ENCODE measurements at places on chromosomes 6 and 20.
A peak's percentile ranks its signal among the peaks of the same experiment; 100 is the strongest.

DNA sequence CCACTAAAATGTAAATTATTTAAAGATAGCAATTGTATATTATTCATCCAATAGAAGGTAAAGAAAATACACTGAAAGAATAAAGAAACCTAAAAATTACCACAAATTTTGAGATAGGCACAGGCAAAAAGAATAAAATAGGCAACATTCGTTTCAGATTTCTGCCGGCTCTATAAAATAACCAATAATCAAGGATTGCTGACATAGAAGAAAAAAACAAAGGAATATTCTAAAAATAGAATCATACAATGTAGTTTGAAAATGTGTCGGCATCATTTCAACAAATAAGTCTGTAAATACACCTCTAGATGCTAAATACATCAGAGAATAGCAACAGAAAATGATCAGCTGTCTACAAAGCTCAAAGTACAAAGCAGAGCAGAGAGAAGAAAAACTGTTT is 973.3 kb downstream of the EPHA7 start:
- no peak for DNase-seq

GRCh38 chr6:43120944-43121913 is 45.1 kb downstream of the PTK7 start:
- no peak for DNase-seq

DNA sequence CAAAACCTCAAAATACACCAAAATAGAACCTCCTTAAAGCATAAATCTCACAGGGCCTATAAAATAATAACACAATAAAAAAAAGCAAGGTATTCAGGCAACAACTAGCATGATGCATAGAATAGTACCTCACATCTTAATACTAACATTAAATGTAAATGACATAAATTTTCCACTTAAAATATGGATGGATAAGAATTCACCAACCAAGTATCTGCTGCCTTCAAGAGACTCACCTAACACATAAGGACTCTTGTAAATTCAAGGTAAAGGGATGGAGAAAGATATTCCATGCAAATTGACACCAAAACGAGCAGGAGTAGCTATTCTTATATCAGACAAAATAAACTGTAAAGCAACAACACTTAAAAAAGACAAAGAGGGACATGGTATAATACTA is 52.2 kb downstream of the PERP start:
- no peak for DNase-seq

GRCh38 chr6:143449714-143450452 is 612 bp downstream of the ADAT2 start:
- no peak for DNase-seq

DNA sequence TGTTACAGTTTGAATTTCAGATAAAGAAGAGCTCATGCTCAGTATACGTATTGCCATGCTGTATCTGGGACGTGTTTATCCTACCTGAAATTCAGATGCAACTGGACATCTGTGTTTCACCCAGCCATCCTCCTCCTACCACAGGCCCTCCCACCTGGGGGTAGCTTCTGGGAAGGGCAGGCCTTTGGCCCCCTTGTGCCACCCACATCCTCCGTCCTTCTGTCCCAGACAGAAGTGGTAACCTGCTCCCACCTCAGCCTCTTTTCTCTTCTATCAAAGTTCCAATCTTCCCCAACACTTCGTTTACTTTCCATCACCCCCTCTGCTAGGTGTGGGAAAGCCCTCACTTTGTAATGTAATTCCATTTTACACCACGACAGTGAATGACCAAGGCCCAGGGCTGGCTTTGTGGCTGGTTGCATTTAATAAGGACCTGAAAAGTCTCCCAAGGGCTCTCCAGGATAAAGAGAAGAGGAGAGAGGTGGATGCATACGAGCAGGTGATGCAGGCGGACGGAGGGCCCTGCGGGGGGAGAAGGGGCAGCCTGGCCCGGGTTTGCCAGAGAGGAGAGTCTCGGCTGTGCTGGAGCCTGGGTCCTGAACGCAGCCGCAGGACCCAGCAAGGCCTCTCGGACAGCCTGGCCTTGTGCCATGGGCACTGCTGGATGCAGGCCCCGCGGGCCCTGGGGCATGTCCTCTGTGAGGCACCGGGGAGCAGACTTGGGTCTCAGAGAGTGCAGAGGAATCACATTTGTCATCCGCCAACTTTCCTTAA is 98.4 kb downstream of the PSMB1 start:
- no peak for DNase-seq

DNA sequence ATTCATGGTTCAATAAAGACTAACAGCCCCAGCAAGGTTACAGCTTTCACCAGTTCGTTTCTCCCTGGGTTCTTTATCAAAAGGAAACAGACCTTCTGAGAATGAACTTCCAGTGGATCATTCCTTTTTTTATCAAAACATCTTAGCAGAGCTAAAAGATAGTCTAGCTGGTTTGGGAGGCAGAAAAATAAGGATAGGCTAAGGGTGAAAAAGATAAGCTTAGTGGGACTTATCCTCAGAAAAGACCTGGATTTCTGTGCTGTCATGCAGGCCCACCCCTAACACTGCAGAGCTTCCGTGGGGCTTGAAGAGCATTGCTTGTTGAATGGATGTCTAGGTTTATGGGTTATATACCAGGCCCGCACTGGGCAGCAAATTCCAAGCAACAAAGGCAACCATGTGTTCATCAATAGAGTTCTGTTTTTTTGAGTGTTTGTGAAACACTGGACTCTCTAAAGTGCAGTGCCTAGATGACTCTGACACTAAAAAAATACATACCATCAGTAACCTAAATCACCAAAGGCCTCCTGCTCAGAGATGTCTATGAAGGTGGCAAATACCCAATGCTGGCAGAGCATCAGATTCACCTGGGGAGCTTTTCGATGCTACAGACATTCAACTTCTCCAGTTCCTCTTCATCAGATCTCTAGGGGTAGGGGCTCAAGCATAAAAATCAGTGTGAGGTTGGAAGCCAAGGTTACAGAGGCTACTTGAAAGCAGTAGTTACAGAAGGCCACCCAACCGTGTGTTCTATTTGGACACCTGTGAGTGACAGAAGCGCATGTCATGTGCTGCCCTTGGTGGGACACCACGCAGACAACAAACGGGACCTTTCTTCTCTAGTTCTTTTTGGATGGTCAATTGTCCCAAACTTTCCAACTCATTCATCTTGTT is 53.0 kb downstream of the TNFAIP3 start:
- DNase-seq: no peak

- no peak for DNase-seq
These were observed 85.4 kb downstream of the GRIK2 start for GRCh38 chr6:101478891-101479290.

- DNase-seq: no peak
These were observed 2.4 kb upstream of the DBNDD2 start for GRCh38 chr20:45405571-45406259.

DNA sequence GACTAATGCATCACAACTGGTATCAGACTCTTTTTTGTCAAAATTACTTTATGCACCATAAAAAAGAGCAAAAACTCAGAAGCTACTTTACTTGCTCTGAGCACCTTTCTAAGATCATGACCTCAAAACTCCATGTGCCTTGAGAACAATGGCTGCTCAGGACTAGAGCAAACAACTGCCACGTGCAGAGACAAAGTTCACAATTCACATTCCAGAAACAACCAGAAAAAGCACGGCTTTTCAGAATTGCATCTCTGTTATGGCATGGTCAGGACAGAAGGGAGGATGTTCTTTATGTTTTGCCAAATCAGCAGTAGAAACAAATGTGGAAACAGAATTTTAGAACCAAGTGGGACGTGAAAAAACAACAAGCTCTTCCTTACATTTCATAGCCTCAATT is 70.5 kb downstream of the CNKSR3 start:
- no peak for DNase-seq

DNA sequence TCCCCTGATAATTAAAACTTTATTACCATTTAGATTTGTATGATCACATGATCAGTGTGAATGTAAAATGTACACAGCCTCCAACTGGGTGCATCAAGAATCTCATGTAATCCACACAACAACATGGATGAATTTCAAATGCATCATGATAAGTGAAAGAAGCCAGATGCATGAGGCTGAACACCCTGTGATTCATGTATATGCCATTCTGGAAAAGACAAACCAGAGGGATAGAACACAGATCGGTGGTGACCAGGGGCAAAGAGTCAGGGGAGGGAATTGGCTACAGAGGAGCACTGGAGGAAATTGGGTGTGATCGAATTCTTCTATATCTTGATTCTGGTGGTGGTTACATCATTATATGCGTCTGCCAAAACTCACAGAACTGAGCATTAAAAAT is 170.7 kb upstream of the SLC24A3 start:
- DNase-seq: no peak

- no peak for DNase-seq
These were observed 198.0 kb downstream of the RNF144B start for GRCh38 chr6:18585032-18585573.

DNA sequence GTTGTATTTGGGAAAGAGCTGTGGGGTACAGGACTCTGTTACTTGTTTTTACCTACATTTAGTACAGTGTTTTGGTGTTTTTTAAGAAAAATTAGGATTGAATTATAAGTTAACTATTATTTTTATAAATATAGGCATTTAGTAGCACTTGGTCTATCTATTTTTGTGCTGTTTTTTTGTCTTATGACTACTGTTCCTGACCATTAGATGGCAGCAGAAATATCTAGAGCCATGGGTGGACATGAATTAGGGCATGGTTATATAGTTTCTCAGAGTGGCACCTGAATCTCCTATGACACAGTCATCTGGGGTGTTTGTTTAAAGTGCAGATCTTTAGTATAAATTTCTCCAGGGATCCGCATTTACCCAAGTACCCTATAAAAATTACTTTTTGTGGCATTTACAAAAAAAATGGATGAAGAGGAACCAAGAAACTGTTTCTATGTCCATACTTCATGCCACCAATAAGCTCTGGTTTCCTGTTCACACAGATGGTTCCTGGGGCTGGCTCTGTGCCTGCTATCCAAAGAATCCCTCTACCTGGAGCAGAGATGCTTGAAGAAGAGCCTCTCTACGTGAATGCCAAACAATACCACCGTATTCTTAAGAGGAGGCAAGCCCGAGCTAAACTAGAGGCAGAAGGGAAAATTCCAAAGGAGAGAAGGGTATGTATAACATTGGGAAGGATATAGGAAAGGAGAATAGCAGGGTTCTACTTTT is 19.8 kb downstream of the NFYA start:
- peak; percentile 31 for DNase-seq

DNA sequence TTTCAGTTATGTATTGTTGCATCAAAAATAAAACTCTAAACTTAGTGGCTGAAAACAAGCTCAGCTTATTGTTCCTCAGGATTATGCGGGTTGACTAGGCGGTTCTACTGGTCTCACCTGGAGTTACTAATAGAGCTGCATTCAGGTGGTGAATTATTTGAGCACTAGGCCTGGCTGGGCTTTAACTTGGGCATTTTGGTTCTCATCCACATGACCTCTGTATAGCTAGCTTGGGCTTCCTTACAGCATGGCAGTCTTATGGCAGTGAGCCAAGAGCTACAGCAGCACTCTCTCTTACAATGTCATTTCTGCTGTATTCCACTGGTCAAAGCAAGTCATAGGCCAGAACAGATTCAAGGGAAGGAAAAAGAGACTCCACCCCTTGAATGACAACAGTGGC is 1.6 kb downstream of the PGBD1 start:
- DNase-seq: no peak

GRCh38 chr6:148492654-148493290 is 150.1 kb downstream of the SASH1 start:
- no peak for DNase-seq

DNA sequence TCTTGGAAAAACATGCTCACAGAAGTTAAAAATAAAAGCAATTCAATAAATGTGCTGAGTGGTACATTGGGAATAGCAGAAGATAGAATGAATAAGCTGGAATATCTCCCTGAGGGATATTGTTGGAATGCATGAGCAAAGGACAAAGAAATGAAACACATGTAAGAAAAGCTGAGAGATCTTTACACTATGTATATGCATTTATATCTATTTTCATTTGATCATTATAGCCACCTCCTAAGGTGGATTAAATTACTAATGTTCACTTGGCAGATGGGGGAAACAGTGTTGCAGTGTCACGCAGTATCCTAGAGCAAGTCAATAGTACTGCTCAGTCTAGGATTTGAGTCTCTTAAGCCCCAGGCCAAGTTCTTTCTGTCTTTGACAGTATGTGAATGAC is 542.0 kb upstream of the MARCKS start:
- DNase-seq: no peak

GRCh38 chr20:62734881-62735280 is 26.2 kb downstream of the NTSR1 start:
- DNase-seq: no peak

DNA sequence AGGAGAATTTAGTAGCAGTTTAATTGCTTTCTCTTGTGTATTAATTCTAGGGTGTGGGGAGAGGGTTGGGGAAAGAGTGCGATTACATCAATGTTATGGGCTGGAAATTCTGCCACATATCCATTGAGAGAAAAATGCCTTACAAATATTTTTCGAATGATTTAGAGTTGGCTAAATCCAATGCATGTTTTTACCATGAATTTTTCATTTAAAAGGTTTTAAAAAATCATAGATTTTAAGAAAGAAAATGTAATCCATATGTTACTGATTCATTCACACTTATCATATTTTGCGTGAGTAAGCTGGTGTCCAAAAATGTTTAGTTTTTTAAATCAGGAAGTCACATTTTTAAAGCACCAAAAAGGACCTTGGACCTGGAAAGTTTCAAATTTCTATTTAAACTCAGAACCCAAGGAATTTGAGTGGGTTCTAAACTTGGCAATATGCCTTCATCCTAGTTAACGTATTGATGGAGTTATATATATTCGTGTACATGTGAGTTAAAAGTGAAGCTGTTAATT is 627.4 kb upstream of the CITED2 start:
- no peak for DNase-seq

DNA sequence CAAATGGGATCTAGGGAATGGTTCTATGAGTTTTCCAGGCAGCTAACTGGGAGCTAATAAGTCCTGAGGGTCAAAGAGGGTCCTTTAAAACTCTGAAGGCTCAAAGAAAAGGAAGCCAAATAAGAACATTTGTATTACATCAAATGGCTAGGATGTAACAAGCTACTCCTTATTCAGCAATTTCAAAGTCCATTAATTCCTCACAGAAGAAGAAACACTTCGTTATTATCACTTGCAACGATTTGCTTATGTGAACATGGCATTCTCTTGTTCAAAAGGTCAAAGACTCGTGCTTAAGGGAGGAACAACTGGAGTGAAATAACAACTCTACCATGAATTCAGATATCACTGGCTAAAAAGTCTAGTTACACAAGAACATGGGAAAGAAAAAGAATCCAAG is 70.8 kb upstream of the FBXO30 start:
- no peak for DNase-seq

DNA sequence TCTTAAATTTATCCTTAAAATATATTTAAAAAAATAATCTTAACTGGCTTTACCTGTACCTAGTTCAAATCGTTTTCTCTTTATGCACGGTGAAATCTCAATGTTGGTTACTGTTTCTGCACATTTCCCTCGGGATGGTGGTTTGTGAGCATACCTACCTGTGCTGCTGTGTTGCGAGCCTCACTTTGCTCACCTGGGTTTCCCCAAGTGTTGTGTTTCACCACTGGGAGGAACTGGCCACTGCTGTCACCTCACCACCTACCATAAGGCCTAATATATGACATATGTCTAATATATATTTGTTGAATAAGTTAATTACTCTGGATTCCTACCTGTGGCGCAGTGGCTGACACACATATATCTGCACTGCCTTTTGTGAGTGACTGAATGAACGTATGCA is 493.5 kb upstream of the FLRT3 start:
- no peak for DNase-seq

GRCh38 chr6:149867876-149868640 is 3.9 kb upstream of the LRP11 start:
- no peak for DNase-seq

Data from SW 1271 (cell line).